ENCODE measurements at places on chromosomes 16 and 17. TPM values are rescaled to one million over a fixed set of nuclear protein-coding genes. Genes with fewer than 3 reads are reported as not detected.

The TBC1D3C gene
- total RNA-seq = not detected

The NPIPA3 gene
- total RNA-seq = not detected

DNA sequence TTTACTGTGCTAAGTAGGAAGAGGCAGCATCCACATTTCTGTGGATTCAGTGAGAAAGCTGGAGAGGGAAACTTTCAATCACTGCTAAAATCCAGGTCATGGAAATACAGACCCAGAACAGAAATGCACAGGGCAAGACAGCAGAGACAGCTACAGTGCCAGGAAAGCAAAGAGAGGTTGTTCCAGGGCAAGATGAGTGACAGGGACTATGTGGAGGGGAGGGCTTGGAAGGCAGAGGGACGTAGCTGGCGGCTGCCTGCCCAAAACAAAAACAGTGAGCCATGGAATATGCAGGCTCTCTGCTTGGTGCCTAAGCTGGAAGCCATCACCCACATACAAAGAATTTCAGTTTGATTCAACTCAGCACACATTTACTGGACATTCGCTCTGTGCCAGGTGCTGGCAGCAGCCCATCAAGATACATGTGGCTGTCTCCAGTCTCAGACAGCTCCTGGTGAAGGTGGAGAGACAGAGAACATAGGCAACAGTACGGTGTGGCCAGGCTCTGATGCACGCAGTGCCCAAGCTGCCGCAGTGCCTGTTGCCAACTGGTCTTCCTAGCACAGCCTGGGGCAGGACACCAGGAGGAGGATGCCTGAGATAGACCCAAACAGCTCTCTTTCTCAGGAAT is 88.7 kb downstream of the AIPL1 start:
- DNase-seq = no peak

DNA sequence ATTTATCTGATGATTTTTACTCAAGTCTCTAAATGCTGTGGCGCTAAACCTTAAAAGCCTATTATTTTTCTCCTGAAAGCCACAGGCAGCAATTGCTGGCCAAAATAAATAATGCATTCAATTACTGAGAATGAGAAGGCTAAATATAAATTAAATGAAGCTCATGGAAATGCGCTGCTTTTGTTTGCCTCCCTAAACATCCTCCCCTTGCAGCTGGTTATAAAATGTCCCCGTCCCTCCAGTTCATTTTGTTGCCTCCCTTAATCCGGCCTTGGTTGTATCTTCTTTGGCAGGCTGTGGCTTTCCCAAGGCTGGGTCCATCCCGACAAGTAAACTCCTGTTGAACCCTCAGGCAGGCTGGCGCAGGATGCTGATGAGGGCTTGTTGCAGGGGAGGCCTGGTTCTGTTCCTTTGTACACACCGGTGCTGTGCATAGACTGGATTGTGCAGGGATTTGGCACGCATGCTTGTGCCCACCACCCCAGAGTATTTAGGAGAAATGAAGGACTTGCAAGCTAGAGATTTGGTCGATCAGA is 62.7 kb downstream of the KNOP1 start:
- no peak for DNase-seq

GRCh38 chr17:73689596-73690275 is 45.5 kb upstream of the SDK2 start:
- no peak for DNase-seq

- DNase-seq = no peak
Observed at GRCh38 chr17:76982408-76983074, 114.3 kb downstream of the MGAT5B start.

GRCh38 chr17:58344791-58345157 is 7.2 kb downstream of the SUPT4H1 start:
- no peak for DNase-seq

All from neural crest cell (in vitro differentiated cells).